ENCODE measurements at places on chromosomes 12 and 14.

DNA sequence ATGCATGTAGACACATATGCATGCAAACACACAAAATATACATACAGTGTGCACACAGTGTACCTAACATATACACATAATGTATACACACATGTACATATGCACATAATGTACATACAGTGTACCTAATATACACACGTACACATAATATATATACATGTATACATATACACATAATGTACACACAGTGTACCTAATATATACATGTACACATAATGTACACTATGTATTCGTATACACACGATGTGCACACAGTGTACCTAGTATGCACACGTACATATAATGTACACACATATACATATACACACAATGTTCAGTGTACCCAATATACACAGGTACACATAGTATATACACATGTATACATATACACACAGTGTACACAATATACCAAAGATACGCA lies 70.0 kb downstream of the DNAH10 start:
- no peak overlapping the region for H3K27ac ChIP-seq
- H3K36me3 ChIP-seq, result no peaks in the 10 kb centered on the region
- no peaks in the 10 kb centered on the region for H3K4me1 ChIP-seq
- DNase-seq, result no peak
- no peak overlapping the region for H3K4me3 ChIP-seq

- H3K27ac ChIP-seq, result no peak overlapping the region
- H3K36me3 ChIP-seq, result no peaks in the 10 kb centered on the region
- no peak for DNase-seq
- H3K27me3 ChIP-seq, result peaks cover 33% of the 10 kb centered on the region
Observed at GRCh38 chr14:93903342-93904184, 23.6 kb upstream of the FAM181A start.

GRCh38 chr14:62443796-62444195 lies 601.5 kb downstream of the KCNH5 start:
- H3K36me3 ChIP-seq, result no peaks in the 10 kb centered on the region
- no peaks in the 10 kb centered on the region for H3K27me3 ChIP-seq
- H3K4me3 ChIP-seq, result no peak overlapping the region
- DNase-seq, result no peak

DNA sequence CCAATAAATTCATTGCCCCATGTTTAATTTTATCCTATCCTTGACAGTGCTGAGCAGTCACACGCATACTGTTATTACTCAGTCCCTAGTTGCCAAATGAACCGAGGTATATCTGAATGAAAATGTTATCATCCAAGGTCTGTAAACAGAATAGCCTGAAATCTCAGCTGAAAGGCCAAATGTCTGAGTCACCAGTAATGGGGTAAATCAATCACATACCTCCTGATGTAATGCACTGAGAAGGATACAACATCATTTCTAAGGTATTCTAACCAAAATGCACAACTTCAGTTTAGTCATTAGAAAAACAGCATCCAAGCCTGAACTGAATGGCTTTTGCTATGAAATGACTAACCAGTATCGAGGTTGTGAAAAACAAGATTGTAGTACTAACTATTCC lies 228.6 kb downstream of the DPF3 start:
- DNase-seq, result no peak
- peaks cover 9% of the 10 kb centered on the region for H3K27me3 ChIP-seq
- H3K4me1 ChIP-seq, result no peaks in the 10 kb centered on the region
- H3K27ac ChIP-seq, result no peak overlapping the region
- H3K4me3 ChIP-seq, result no peak overlapping the region
- no peaks in the 10 kb centered on the region for H3K36me3 ChIP-seq

- H3K4me1 ChIP-seq, result peaks cover 9% of the 10 kb centered on the region
- DNase-seq, result no peak
- no peak overlapping the region for H3K27ac ChIP-seq
- no peaks in the 10 kb centered on the region for H3K36me3 ChIP-seq
- no peaks in the 10 kb centered on the region for H3K27me3 ChIP-seq
- H3K4me3 ChIP-seq, result no peak overlapping the region
Observed at GRCh38 chr14:64774272-64774671, 70.0 kb downstream of the PLEKHG3 start.

- H3K27ac ChIP-seq, result no peak overlapping the region
- no peaks in the 10 kb centered on the region for H3K27me3 ChIP-seq
- H3K4me3 ChIP-seq, result no peak overlapping the region
- no peak for DNase-seq
Observed at GRCh38 chr12:42987216-42987650, 397.7 kb upstream of the PRICKLE1 start.

DNA sequence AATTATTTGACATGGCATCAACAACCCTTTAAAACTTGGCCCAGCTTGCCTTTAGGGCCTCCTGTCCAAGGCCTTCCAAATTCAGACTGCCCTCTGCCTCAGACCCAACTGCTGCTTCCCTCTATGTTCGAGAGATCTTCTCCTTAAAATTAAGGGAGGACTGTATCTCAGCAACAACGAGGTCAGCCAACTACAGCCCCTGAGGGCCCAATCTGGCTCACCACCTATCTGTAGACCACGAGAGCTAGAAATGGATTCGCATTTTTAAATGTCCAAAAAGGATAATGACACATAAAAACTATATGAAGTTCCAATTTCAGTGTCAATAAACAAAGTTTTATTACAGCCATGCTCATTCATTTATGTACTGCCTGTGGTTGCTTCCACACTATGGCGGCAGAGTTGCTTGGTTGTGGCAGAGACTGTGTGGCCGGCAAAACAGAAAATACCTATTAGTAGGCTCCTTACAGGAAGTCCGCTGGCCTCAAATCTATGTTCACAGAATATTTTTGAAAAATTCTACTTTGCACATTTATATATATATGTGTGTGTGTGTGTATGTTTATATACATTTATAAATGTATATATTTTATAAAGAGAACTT lies 1026.9 kb downstream of the BCL11B start:
- DNase-seq, result no peak
- H3K27me3 ChIP-seq, result no peaks in the 10 kb centered on the region
- H3K4me1 ChIP-seq, result no peaks in the 10 kb centered on the region

DNA sequence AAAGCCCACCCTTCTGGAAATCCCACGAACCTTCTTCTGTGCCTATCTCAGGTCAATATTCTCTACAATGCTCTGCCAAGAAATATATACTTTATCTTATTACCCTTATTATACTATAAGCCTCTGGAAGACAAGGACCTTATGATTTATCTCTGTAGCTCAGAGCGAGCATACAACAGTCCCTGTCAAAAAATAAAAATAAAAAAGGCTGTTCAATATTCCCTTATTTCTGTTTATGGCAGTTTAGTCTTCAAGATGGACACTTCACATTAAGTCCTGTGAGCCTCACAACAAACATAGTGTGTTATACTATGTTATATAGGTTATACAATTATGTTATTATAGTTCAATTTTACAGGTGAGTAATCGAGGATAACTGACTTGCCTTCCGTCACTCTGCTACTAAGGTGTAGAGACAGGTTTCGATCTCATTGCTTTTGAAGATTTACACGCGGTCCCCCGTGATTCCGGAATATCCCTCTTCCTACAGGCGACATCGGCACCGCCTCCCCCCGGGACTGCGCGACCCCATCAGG lies 562 bp downstream of the EAPP start:
- peaks cover 18% of the 10 kb centered on the region for H3K4me1 ChIP-seq
- H3K36me3 ChIP-seq, result peaks cover 31% of the 10 kb centered on the region
- peak overlapping the region; percentile 97 for H3K4me3 ChIP-seq
- peak overlapping the region; percentile 90 for H3K27ac ChIP-seq
- no peak for DNase-seq

GRCh38 chr14:104536942-104537612 lies 42.5 kb upstream of the C14orf180 start:
- no peak for DNase-seq
- no peaks in the 10 kb centered on the region for H3K36me3 ChIP-seq

- no peak overlapping the region for H3K27ac ChIP-seq
- H3K36me3 ChIP-seq, result no peaks in the 10 kb centered on the region
- H3K27me3 ChIP-seq, result no peaks in the 10 kb centered on the region
Observed at GRCh38 chr14:56100556-56100955, 17.7 kb upstream of the PELI2 start.

GRCh38 chr14:103103461-103104388 lies 9.2 kb downstream of the EXOC3L4 start:
- no peak for DNase-seq
- no peaks in the 10 kb centered on the region for H3K36me3 ChIP-seq
- H3K27me3 ChIP-seq, result no peaks in the 10 kb centered on the region
- no peak overlapping the region for H3K4me3 ChIP-seq
- H3K4me1 ChIP-seq, result no peaks in the 10 kb centered on the region

DNA sequence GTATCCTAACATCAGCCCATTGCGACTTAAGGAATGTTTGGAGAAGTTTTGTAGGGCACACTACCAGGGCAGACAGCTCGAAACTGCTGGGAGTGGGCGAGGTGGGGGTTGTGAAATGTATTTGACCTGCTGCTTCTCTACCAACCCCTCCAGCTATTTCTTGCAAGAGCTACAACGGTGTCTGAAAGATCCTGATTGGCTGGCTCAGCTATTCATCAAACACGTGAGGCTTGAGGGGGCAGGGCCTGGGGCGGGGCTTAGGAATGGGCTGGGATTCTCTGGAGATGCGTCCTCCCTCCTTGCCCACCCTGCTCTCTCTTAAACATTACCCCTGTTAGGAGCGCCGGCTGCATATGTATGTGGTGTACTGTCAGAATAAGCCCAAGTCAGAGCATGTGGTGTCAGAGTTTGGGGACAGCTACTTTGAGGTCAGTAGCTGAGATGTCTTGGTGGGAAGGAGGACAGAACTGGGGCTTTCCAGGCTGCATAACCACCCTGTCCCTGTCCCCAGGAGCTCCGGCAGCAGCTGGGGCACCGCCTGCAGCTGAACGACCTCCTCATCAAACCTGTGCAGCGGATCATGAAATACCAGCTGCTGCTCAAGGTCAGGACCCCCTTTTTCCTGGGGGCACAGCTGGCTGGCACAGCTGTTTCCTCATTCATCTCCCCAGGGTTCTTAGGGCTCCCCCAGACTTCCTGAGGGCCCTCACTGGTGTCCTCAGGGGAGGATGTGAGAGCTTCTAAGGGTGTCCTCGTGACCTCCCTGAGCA lies 3.1 kb downstream of the ARHGEF25 start:
- no peak for DNase-seq
- peaks cover 2% of the 10 kb centered on the region for H3K4me1 ChIP-seq
- no peak overlapping the region for H3K27ac ChIP-seq
- no peak overlapping the region for H3K4me3 ChIP-seq
- H3K27me3 ChIP-seq, result peaks cover 11% of the 10 kb centered on the region

DNA sequence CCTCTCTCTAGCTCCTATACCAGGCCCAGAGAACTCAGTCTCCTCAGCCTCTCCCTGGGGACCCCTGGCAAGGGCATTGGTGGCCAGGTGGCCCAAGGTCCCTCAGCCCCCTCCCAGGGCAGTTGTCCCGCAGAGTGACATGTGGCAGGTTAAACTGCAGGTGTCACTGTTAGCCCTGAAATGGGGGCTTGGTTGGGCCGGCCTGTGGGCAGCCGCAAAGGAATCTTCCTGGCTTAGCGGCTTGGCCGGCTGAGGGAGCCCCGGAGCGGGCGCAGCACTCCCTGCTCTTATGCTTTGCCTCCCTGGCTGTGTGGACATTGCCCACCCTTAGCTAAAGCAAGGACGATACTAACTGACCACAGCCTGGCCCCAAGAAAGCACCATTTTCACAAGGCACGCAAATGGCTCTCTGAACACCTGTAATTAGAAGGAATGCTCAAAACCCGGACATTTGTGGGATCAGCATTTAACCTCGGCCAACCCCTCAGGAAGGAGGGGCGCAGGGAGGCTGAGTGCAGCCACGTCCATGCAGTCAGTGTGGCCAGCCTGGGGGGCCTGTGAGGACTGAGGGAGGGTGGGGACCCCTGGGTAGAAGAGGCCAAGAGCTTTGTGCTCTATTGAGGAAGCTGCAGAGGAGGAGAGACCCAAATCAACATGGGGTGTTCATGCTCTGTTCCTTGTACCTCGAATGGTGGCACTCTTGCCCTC lies 82.2 kb downstream of the PAPOLA start:
- no peak for DNase-seq
- peaks cover 50% of the 10 kb centered on the region for H3K27me3 ChIP-seq
- H3K27ac ChIP-seq, result no peak overlapping the region

- no peak for DNase-seq
- H3K27me3 ChIP-seq, result peaks cover 30% of the 10 kb centered on the region
- H3K4me3 ChIP-seq, result no peak overlapping the region
Observed at GRCh38 chr14:95901054-95901453, 24.4 kb downstream of the TUNAR start.

- H3K4me1 ChIP-seq, result no peaks in the 10 kb centered on the region
- DNase-seq, result no peak
- H3K36me3 ChIP-seq, result no peaks in the 10 kb centered on the region
- H3K27me3 ChIP-seq, result no peaks in the 10 kb centered on the region
- H3K27ac ChIP-seq, result no peak overlapping the region
- H3K4me3 ChIP-seq, result no peak overlapping the region
Observed at GRCh38 chr14:33460164-33460563, 490.7 kb downstream of the EGLN3 start.

GRCh38 chr12:1309613-1310012 lies 284.8 kb downstream of the FBXL14 start:
- no peaks in the 10 kb centered on the region for H3K36me3 ChIP-seq
- H3K27ac ChIP-seq, result no peak overlapping the region
- H3K4me3 ChIP-seq, result no peak overlapping the region
- peaks cover 2% of the 10 kb centered on the region for H3K4me1 ChIP-seq

DNA sequence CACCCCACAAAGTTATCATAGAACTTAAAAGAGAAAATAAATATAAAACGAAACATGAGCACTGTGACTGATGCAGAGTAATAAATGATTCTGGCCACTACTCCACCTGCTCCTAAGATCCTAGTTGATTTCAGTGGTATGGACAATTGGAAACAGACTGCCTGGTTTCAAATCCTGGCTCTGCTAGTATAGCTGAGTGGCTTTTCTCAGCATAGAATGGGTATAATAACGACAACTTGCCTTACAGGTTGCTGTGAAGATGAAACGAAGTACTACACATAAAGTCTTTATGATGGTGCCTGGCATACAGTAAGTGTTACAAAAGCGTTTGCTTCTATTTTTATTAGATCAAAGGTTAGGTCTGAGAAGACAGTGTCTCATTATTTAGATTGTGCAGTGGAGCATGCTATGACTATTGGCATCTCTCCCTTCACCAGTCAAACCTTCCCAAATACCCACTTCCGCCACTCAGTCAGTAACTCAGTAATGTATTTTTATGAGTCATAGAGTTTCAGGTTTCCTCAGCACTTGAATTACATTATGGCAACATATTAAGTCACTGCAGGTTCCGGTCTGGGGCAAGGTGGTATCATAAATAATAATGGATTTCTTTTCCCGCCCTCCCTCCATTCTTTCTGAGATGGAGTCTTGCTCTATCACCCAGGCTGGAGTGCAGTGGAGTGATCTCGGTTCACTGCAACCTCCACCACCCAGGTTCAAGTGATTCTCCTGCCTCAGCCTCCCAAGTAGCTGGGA lies 29.7 kb upstream of the NR2C1 start:
- no peak overlapping the region for H3K27ac ChIP-seq
- H3K27me3 ChIP-seq, result no peaks in the 10 kb centered on the region

GRCh38 chr14:47020500-47020899 lies 368.9 kb upstream of the RPL10L start:
- no peak overlapping the region for H3K4me3 ChIP-seq
- H3K36me3 ChIP-seq, result no peaks in the 10 kb centered on the region
- no peak for DNase-seq
- no peaks in the 10 kb centered on the region for H3K4me1 ChIP-seq
- H3K27me3 ChIP-seq, result no peaks in the 10 kb centered on the region
